ENCODE measurements at places on chromosomes 7 and 10.

DNA sequence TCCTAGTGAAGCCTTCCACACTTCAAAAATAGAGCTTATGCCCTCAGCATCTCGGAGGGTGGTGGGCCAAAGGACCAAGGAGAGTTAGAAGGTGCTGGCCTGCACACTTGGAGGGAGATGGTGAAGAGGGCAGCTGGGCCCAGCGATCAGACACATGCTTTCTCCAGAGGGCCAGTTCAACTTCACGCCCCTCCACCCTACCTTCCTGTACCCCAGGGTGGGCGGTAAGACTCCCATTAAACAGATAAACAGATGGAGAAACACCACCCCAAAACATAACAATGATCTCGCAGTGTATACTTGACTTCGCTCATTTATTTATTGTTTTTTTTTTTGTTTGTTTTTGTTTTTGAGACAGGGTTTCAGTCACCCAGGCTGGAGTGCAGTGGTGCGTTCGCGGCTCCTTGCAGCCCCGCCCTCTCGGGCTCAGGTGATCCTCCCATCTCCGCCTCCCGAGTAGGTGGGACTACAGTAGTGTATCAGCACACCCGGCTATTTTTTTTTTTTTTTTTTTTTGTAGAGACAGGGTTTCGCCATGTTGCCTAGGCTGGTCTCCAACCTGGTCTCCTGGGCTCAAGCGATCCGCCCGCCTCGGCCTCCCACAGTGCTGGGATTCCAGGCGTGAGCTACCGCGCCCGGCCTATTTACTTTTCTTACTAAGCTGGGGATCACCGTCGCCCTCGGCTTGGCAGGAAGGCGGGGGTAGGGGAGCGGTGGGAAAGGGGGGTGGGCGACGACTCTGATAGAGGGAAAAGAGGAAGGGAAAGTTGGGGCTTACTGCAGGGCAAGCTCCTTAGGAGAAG, 1.8 kb downstream of the C10orf95 start:
- peak; percentile 91 for DNase-seq

DNA sequence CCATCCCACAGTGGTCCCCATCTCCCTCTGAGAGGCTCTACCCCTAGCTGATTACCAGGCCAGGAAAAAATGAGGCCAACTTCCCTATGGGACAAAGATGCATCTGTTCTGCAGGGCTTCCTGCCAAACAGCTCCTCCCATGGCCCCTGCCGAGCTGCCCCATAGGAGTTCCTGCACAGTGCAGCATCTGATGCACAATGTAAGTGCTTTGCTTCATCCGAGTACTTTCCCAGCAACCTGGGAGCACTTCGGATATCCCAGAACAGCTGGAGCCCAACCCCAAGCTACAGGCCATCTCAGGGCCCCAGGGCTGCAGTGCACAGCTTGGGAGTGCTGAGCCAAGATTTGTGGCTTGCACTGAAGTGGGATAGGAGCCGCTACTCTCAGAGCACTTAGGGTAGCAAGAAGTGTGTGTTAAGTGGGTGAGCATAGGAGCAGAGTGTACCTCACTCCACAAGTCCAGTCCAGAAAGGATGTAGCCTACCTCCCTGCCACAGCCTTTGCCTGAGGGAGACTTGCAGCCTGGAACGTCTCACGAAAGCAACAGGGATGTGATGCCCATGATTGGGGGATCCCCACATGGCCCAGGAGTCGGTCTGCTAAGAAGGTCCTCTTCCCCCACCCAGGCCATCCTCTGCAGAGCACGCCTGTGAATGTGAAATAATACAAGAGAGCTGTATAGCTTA, 209.6 kb upstream of the VWC2 start:
- no peak for DNase-seq

DNA sequence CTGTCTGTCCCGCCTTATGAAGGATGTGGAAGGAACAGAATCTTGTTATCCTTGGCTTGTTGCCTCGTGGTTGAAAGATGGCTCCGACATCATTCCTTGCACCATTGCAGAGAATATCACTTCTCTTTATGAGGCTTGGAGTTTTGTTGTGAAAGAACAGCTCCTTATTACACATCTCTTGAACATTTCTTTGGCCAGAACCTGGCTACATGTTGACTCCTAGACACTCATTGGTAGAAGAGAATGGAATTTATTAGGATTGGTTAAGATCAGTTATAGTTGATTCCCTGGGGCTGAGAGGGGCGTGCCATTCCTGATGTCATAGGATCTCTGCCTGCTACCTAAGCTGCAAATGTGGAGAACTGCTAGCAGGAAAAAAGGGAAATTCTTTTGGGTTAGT, 180.5 kb upstream of the CTBP2 start:
- DNase-seq: no peak

GRCh38 chr10:22698941-22699440, 15.4 kb downstream of the PIP4K2A start:
- no peak for DNase-seq

DNA sequence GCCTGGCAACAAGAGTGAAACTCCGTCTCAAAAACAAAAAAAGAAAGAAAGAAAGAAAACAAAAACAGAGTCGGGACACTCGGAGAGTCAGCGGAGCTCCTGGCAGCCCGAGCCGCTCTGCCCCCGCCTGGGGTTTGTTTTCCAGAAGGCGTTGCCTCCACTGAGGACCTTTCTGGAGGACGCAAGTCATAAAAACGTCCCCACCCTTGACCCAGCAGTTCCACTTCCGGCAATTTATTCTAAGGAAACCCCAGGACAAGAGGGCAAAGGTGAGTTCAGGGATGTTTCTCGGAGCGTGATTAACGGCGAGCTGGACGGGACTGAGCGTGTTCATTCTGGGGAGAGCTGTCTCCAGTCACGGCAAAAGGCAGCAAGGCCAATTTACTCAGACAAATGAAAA, 27.0 kb upstream of the SUN1 start:
- no peak for DNase-seq

DNA sequence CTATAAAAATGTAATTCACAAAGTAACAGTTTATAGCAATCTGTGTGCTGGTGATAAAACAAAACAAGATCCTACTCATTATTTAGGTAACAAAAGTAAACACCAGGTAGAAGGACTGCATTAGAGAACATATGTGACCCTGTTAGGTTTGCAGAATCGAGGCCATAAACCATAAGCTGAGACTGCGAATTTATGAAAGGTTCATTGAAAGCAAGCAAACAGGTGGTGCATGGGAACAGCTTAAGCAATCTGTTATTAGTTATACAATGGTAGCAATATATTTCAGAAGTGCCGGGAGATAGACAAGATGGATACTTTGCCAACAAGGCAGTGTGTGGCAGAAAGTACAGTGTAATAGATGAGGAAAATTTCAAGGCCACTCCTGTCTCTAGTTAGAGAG, 23.5 kb upstream of the FAM133B start:
- no peak for DNase-seq

DNA sequence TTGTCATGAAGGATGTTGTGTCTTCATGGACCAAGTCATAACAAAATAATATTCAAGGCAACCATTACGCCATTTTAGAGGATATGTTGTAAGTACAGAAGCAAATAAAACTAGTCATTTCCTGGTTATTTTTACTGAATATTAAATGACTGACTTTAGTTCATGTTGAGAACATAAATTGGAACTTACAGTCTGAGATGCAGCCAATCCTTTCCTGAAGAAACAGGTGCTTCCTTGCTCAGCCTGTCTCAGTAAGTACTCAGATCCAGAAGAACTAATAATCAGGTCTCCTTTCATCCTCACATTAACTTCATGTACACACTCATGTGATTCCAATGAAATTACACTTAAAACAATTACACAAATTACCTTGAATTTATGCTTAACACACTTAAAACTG, 12.3 kb downstream of the SEMA3A start:
- no peak for DNase-seq

- no peak for DNase-seq
Measured at GRCh38 chr7:2566890-2567678, 8.3 kb downstream of the IQCE start.

- no peak for DNase-seq
Measured at GRCh38 chr10:101609481-101609880, 21.4 kb downstream of the DPCD start.

DNA sequence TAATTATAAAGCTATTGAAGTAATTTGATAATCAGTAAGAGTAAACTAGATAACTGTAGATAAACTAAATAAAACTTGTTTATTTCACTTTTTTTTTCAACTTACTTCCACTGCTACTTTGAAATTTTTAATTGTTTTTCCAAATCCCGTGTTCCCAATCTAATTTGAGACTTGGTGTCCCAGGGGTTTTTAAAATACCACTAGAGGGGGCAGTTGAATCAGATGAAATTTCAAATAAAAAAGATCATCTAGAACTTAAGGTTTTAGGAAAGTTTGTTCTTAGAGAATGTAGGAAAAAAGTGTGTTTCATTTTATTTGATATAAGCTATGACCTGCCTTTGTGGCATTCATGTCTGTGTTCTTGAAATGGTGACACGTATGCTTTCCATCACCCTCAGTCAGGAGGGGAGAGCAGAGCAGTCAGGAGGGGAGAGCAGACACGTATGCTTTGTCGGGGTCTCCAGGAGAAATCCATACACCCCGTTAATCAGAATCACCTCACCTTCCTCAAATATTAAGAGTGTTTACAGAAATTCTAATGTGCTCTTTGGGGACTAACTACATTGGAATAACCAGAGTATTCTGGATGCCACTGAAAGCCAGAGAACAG, 49.9 kb downstream of the C10orf67 start:
- no peak for DNase-seq

- no peak for DNase-seq
Measured at GRCh38 chr10:48247680-48248079, 26.8 kb downstream of the FRMPD2 start.

DNA sequence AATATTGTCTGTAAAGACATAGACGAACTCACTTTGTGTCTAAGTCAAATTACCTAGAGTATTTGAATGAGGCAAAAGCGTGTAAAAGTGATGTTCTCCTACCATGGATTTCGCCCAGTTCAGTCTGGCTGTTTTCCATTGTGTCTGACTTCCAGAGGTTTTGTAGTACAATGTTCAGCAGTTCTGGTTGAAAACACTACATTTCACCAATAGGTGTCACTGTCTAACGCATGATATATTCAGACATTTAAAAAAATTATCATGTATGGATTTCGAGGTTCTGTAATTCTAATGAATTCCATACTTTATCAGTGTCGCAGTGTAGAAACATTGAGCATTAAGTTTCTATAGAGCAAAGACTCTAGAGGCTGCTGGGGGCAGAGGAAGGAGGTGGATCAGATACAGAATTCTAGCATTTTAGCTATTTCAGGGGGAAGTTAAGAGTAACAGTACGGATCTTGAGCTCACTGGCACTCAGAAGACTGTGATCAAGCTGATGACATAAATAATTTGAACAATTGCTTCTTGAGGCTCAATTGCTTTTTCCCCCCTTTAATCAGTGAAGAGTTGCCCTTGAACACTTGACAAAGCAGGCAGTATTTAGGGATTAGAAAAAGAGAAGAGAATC, 196.9 kb upstream of the RHOBTB1 start:
- no peak for DNase-seq

DNA sequence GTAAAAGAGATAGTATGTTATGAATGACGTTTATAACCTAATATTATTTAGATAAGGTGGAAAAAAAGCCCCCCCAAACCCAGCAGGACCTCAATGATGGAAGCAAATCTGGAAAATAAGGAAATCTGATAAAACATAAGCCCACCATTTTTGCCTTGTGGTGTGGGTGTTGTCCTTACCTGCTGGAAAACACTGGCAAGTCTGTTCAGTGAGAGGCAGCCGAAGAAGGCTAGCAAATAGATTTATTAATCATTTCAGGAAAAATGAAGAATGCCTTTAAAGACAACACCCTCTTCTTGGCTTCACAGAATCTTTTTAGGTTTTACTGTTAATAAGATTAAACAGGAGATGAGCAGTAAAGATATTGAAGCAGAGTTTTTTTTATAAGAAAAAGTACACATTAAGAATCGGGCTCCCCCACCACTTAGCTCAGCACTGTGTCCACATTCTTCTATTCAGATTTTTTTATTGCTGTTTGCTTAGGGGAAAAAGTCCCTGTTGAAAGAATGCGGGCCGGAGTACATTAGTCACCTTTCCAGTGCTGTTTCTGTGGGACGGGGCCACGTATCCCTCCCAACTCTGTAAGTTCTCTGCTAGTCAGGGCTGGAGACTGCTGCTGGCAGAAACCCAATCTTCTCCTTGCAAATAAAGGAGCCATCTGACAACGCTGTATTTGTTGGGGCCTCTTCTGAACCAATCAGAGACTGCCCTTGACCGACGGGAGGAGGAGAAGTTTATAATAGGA, 104.1 kb downstream of the EVX1 start:
- no peak for DNase-seq

GRCh38 chr10:17344206-17344605, 110.2 kb downstream of the ST8SIA6 start:
- no peak for DNase-seq

- DNase-seq: no peak
Measured at GRCh38 chr7:43533801-43534479, 49.0 kb upstream of the STK17A start.

DNA sequence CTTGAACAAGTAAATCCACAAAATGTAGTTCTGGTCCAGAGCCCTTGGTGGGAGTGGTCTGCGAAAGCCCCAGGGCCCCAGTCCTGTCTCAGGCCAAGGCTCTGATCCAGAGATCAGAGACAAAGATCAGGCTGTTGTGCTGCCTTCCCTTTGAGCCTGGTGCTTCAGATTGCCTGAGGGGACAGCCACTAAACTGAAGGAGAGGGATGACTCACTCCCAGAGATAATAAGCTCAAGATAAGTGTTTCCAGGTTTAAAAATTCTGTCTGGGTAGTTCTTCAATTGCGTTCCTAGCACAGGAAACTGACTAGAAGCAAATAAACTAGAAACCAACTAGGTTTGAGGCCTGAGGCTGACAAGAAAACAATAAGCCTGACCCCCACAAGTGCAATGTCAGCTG, 190.2 kb downstream of the RAMP3 start:
- DNase-seq: no peak

- no peak for DNase-seq
Measured at GRCh38 chr7:57413529-57414398, 36.2 kb upstream of the ZNF716 start.

- DNase-seq: no peak
Measured at GRCh38 chr7:37993060-37993501, 72.6 kb downstream of the EPDR1 start.

GRCh38 chr7:157375410-157375809, 38.6 kb downstream of the DNAJB6 start:
- no peak for DNase-seq

DNA sequence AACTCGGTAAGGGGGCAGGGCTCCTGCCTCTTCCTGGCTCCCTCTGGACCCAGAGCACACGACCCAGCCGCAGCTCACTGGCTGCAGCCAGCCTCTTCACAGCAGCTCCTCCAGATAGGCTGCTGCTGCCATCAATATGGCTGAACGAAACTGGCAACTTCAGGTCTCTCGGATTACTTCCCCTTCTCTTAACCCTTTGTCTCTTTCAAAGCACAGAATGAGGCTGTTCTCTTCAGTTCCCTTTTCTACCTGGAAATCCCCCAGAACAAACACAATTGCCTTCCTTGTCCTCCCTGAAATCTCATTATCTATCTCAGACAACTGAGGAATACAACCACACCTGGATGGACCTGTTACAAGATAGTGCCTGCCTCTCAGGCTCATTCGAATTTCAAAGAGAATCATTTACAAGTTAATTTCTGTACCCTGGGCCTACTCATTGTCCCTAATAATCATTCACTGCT, 193.4 kb upstream of the MBL2 start:
- no peak for DNase-seq
